Vagina (tissue), 2 donors: ENCODE measurements at places on chromosomes 3 and 15. TPM values are rescaled to one million over a fixed set of nuclear protein-coding genes. Genes with fewer than 3 reads are reported as not detected.

The GPR149 gene
- total RNA-seq = not detected

The WDR93 gene
- not detected for total RNA-seq

DNA sequence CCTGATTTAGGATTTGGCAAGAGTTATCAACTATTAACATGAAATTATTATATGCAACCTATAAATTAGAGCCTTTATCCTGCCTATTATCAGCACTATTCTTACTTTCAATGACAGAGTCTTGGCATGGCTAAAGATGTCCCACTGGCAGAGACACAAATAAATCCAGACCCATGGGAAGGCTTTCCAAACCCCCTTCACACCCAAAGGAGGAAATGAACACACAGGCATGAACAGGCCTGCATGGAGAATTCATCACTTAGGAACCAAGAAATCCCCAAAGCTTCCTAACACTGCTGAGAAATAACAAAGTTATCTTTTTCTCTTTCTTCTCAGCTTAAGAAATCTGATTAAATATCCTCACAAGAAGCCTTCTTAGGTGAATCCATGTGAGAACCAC lies 213.9 kb downstream of the OCA2 start:
- H3K4me1 ChIP-seq = no peaks in the 10 kb centered on the region
- H3K36me3 ChIP-seq = no peaks in the 10 kb centered on the region
- H3K4me3 ChIP-seq = no peak overlapping the region
- no peak overlapping the region for H3K27ac ChIP-seq
- H3K27me3 ChIP-seq = no peaks in the 10 kb centered on the region

- no peaks in the 10 kb centered on the region for H3K36me3 ChIP-seq
- H3K27ac ChIP-seq = no peak overlapping the region
- no peak overlapping the region for H3K4me3 ChIP-seq
- H3K4me1 ChIP-seq = no peaks in the 10 kb centered on the region
- DNase-seq = no peak
- no peaks in the 10 kb centered on the region for H3K27me3 ChIP-seq
Measured at GRCh38 chr3:52880047-52880446, 17.3 kb downstream of the STIMATE start.

DNA sequence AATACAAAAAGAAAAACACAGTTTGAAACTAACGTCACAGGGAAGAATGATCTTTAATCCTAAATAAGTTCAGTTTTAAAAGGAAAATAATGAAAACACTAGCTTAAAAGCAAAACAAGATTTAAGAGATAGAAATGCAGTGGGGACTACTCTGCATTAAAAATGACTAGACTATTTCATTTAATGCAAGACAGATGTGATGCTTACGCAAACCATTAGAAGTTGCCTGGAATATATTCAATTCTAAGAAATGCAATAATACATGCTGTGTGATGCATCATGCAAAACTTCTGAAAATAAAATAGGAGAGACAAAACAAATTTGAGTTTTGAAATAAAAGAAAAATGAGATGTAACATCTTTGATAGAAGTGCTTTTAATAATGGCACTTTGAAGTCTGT lies 97.6 kb upstream of the STRIT1 start:
- H3K4me3 ChIP-seq = no peak overlapping the region
- H3K27me3 ChIP-seq = no peaks in the 10 kb centered on the region
- no peaks in the 10 kb centered on the region for H3K36me3 ChIP-seq
- peaks cover 32% of the 10 kb centered on the region for H3K4me1 ChIP-seq
- no peak for DNase-seq
- H3K27ac ChIP-seq = no peak overlapping the region
